ENCODE measurements at places on chromosomes 7 and 10. TPM values are rescaled to one million over a fixed set of nuclear protein-coding genes. Genes with fewer than 3 reads are reported as not detected.

GRCh38 chr10:130141878-130142277 lies 5.7 kb downstream of the GLRX3 start:
- peaks cover 54% of the 10 kb centered on the region for H3K4me1 ChIP-seq
- H3K27ac ChIP-seq = peak overlapping the region; percentile 25
- H3K4me3 ChIP-seq = peak overlapping the region; percentile 2
- H3K36me3 ChIP-seq = peaks cover 7% of the 10 kb centered on the region
- no peaks in the 10 kb centered on the region for H3K27me3 ChIP-seq
- DNase-seq = no peak

GRCh38 chr10:50469288-50469687 lies 154.5 kb downstream of the SGMS1 start:
- no peak overlapping the region for H3K27ac ChIP-seq
- DNase-seq = no peak
- peaks cover 43% of the 10 kb centered on the region for H3K4me1 ChIP-seq
- no peaks in the 10 kb centered on the region for H3K27me3 ChIP-seq
- no peaks in the 10 kb centered on the region for H3K36me3 ChIP-seq

DNA sequence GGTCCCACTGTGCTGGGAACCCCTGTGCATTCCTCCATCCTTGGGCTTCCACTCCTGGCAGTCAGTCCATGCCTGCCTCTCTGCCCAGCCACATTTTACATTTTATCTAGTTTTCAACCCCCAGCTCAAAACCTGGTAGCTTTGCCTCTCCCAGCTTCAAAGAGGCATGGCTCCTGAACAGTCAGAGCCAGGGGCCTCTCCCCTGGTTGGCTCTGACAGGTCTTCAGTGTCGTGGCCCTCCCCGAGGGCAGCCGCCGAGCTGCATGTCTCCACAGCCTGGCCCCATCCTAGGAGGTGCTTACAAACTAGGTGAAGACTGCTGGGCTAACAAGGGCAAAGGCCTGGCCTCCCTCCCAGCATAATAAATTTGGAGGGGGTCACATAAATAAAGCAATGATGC lies 14.8 kb downstream of the COBL start:
- no peak overlapping the region for H3K4me3 ChIP-seq
- no peaks in the 10 kb centered on the region for H3K4me1 ChIP-seq
- no peak for DNase-seq

DNA sequence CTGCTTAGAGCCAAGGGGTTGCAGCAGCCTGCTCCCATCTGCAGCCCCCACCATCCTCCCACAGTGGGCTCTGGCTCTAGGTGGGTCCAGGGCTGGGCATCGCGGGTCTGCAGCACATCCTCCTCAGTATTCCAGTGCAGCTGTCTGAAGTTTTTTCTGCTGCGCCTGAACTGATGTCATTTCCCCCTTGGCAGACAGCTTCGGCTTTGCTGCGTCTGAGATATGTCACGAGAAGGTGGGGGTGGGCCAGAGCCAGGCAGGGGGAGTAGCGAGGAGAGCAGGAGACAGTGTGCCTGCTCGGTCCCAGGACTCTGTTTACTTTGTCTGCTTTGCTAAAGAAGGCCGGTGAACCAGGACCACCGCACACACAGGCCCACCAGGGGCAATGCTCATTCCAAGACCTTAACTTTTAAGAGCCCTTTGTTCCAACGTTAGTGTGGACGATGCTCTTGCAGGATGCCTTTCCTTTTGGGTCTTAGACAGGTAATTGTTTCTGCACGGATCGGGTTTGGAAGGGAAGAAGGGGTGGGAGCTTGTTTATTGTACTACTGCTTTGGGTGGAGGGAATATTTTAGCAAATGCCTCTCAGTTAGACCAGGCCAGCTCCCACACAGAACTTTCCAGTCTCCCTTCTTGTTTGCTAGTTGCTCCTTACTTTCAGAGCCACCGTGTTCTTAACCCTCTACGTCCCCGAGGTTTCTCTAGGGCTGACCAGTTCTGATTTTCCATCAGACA lies 32.4 kb downstream of the WBP1L start:
- peaks cover 27% of the 10 kb centered on the region for H3K4me1 ChIP-seq
- DNase-seq = no peak
- peaks cover 6% of the 10 kb centered on the region for H3K36me3 ChIP-seq
- no peak overlapping the region for H3K4me3 ChIP-seq
- H3K27me3 ChIP-seq = no peaks in the 10 kb centered on the region

DNA sequence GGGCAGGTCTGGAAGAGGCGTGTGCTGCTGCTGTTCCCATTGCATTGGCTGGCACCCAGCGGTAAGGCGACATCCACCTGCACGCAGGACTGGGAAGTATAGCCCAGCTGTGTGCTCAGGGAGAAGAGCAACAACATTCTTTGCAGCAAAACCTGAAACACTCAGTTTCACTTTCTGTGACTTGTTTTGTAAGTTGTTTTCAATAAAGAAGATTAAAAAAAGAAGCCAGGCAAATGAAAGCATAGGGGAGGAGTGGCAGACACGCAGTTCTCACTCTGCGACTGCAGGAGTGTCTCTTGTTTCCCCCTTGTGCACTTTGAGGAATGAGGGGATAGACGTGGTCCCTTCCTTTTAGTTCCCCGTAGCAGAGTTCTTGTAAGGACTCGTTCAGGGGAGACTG lies 5.8 kb downstream of the FBH1 start:
- peak; percentile 85 for DNase-seq
- peak overlapping the region; percentile 78 for H3K4me3 ChIP-seq
- no peaks in the 10 kb centered on the region for H3K27me3 ChIP-seq
- peaks cover 12% of the 10 kb centered on the region for H3K36me3 ChIP-seq
- peaks cover 65% of the 10 kb centered on the region for H3K4me1 ChIP-seq
- peak overlapping the region; percentile 86 for H3K27ac ChIP-seq

GRCh38 chr7:46494028-46494427 lies 573.0 kb upstream of the IGFBP3 start:
- no peak for DNase-seq
- no peak overlapping the region for H3K4me3 ChIP-seq
- H3K27me3 ChIP-seq = no peaks in the 10 kb centered on the region
- H3K27ac ChIP-seq = no peak overlapping the region

- H3K36me3 ChIP-seq = no peaks in the 10 kb centered on the region
- no peaks in the 10 kb centered on the region for H3K4me1 ChIP-seq
- no peak overlapping the region for H3K27ac ChIP-seq
- DNase-seq = peak; percentile 32
- no peak overlapping the region for H3K4me3 ChIP-seq
These were observed 167.6 kb downstream of the AUTS2 start for GRCh38 chr7:69765879-69766278.

GRCh38 chr7:112749775-112750174 lies 40.4 kb downstream of the TMEM168 start:
- H3K4me1 ChIP-seq = no peaks in the 10 kb centered on the region
- DNase-seq = no peak
- H3K36me3 ChIP-seq = no peaks in the 10 kb centered on the region
- no peak overlapping the region for H3K4me3 ChIP-seq

DNA sequence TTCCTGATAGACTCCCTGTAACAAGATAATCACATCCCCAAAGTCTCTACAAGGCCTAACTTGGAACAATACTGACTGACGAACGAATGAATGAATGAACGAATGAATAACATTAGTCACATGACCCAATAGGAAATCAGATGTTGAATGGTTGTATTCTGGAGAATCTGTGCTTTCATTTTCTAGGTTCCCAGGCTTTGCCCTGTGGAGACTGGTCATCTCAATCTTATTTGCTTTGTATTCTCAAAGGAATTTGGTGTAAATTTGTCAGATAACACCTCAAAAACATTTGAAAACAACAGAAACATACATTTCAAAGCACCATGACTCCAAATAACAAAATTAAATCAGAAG lies 69.6 kb upstream of the COL1A2 start:
- H3K4me1 ChIP-seq = no peaks in the 10 kb centered on the region
- DNase-seq = no peak
- H3K36me3 ChIP-seq = no peaks in the 10 kb centered on the region
- H3K27ac ChIP-seq = no peak overlapping the region
- H3K27me3 ChIP-seq = no peaks in the 10 kb centered on the region
- no peak overlapping the region for H3K4me3 ChIP-seq

DNA sequence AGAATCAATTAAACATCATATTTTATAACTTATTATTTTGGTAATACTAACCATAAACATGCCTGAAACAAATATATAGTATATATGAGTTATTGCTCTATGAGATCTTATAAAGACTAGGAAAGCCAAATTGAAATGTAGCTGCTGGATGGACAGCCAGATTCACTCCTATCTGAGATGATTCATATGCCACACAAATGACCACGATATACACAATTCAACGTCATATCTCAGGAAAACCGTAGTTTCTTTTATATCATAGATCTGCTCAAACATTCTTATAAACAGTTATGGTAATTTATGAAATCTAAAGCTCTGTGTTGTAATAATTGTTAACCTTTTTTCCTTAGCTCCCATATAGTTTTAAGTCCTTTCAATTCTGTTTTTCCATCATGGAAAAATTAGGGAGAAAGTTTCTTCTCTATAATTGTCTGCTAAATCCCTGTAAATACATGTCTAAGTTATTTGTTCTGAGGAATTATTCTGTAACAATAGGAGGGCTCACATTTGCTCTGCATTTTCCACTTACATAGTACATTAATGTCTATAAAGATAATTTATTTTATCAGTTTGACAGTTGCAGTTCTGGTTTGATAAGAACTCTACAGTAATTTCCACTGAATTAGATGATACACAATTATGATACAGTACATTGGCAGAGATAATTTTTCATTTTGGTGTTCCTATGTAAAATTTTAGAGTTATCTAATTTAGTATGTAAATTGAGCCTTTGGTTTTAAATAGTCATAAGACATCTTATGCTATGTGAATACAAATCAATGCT lies 42.7 kb downstream of the GNAT3 start:
- DNase-seq = no peak
- no peaks in the 10 kb centered on the region for H3K27me3 ChIP-seq
- H3K4me3 ChIP-seq = no peak overlapping the region
- no peak overlapping the region for H3K27ac ChIP-seq
- H3K4me1 ChIP-seq = no peaks in the 10 kb centered on the region
- no peaks in the 10 kb centered on the region for H3K36me3 ChIP-seq

DNA sequence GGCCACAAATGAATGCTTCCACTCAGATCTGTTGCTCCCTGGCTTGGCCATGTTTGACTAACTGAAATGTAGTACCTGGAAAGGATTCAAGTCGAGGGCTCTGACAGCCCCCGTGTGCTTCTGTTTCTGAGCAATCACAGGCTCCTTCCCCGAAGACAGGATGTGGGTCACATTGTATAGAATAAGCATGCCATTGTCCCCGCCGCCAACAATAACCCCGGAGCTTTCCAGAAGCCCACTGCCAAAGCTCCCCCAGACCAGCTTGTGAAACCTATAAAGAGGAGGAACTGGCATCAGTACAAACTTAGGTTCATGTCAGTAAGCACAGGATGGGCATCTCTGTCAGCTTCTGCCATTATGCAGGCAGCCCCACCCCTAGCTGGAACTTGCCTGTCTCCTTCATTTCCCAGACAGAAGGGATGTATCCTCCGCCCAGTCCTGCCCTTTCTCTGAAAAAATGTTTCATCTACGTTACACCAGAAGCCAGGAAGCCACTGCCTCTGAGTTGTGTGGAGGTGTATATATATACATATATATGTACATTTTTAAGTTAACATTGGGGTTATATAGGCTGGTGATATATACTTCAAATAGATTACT lies 10.3 kb downstream of the SEC31B start:
- H3K27me3 ChIP-seq = no peaks in the 10 kb centered on the region
- H3K27ac ChIP-seq = peak overlapping the region; percentile 69
- peak overlapping the region; percentile 50 for H3K4me3 ChIP-seq
- peaks cover 23% of the 10 kb centered on the region for H3K36me3 ChIP-seq
- DNase-seq = peak; percentile 44
- H3K4me1 ChIP-seq = peaks cover 62% of the 10 kb centered on the region

The PVRIG gene
- total RNA-seq = 46.3 TPM

The FAM241B gene
- total RNA-seq = 9.7 TPM

The BEND7 gene
- 0.35 TPM for total RNA-seq

The SLC26A4 gene
- total RNA-seq = 0.10 TPM
